ENCODE measurements at places on chromosomes 1 and 21.
A peak's percentile ranks its signal among the peaks of the same experiment; 100 is the strongest.

GRCh38 chr1:18072066-18072465, 35.5 kb upstream of the IGSF21 start:
- DNase-seq, result no peak

DNA sequence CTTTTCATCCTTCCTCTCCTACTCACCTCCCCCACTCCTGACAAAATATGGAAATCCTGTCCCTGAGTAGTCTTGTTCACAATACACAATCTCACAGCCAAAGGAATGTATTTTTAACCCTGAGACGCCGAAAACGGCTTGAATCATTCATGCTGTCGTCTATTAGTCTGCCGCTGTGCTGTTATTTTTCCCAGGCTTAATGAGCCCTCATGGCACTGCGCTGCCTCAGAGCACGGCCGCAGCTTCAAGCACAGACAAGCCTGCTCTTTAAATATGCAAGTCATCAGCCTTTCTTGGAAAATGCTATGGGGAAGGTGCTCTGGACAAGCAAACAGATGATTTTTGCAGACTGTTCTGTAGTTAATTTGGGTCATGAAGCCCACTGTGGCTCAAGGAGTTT, 302.7 kb downstream of the DISC1 start:
- DNase-seq, result peak; percentile 76

DNA sequence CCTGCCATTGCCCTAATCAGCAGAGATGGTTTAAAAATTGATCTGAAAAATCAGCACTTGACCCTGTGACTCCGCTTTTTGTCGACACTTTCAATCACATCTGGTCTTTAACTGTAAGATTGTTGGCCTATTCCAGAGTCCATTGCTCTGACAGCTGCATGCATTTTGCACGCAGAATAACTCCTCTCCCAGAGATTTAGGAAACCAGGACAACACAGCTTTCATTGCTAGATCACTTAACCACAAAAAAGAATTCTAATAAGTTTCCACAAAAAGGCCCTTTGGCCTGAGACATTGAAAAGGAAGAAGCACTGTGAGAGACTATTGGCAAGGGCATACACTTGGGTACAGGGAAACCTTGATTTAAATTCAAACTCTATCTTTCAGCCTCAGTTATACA, 373.1 kb downstream of the TGFB2 start:
- no peak for DNase-seq

- DNase-seq, result peak; percentile 58
Measured at GRCh38 chr1:208189183-208189582, 55.0 kb downstream of the PLXNA2 start.

- DNase-seq, result no peak
Measured at GRCh38 chr1:91700332-91700731, 185.6 kb downstream of the TGFBR3 start.

- no peak for DNase-seq
Measured at GRCh38 chr1:214445831-214446614, 105.4 kb downstream of the PTPN14 start.

DNA sequence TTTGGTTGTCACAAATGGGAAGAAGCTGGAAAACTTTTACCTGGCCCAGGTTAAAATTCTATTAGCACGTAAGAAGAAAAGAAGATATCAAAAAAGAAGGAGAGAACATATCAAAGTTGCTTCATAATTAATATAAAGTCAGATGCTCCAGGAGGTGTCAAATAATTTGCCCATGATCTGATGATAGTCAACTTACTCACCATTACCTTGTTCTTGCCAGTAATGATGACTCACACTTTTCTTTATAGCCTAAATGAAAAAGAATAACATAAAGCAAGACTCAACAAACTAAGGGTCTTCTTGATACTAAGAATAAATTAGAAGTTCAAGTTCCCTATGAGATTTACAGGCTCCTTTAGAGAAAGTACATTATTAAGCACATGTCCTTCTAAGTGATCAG, 580.4 kb downstream of the TTLL7 start:
- no peak for DNase-seq

GRCh38 chr1:154407198-154408091, 2.3 kb downstream of the IL6R start:
- DNase-seq, result no peak

- DNase-seq, result no peak
Measured at GRCh38 chr21:26423511-26423910, 149.6 kb downstream of the CYYR1 start.

Data from DMS79 (cell line).